ENCODE measurements at places on chromosomes 6 and 20. TPM values are rescaled to one million over a fixed set of nuclear protein-coding genes. Genes with fewer than 3 reads are reported as not detected.
A peak's percentile ranks its signal among the peaks of the same experiment; 100 is the strongest.

The NMBR gene
- total RNA-seq: not detected

GRCh38 chr6:26200918-26201721 lies 113.9 kb downstream of the HFE start:
- H3K4me3 ChIP-seq: no peak overlapping the region
- no peak for DNase-seq
- peaks cover 24% of the 10 kb centered on the region for H3K4me1 ChIP-seq
- H3K27ac ChIP-seq: no peak overlapping the region
- no peaks in the 10 kb centered on the region for H3K27me3 ChIP-seq

GRCh38 chr6:147212622-147213021 lies 8.4 kb downstream of the STXBP5 start:
- H3K4me1 ChIP-seq: no peaks in the 10 kb centered on the region
- H3K27me3 ChIP-seq: no peaks in the 10 kb centered on the region
- no peaks in the 10 kb centered on the region for H3K36me3 ChIP-seq
- no peak overlapping the region for H3K27ac ChIP-seq
- no peak for DNase-seq
- H3K4me3 ChIP-seq: no peak overlapping the region

- H3K36me3 ChIP-seq: no peaks in the 10 kb centered on the region
- no peak overlapping the region for H3K27ac ChIP-seq
- no peak overlapping the region for H3K4me3 ChIP-seq
- no peak for DNase-seq
- peaks cover 5% of the 10 kb centered on the region for H3K4me1 ChIP-seq
- H3K27me3 ChIP-seq: no peaks in the 10 kb centered on the region
Observed at GRCh38 chr6:119163006-119163405, 84.5 kb upstream of the FAM184A start.

GRCh38 chr6:138230221-138230620 lies 11.9 kb upstream of the PBOV1 start:
- no peak overlapping the region for H3K4me3 ChIP-seq
- no peaks in the 10 kb centered on the region for H3K27me3 ChIP-seq
- no peak for DNase-seq

- peak overlapping the region; percentile 82 for H3K27ac ChIP-seq
- no peak for DNase-seq
- no peaks in the 10 kb centered on the region for H3K27me3 ChIP-seq
- no peaks in the 10 kb centered on the region for H3K4me1 ChIP-seq
- H3K4me3 ChIP-seq: peak overlapping the region; percentile 14
- H3K36me3 ChIP-seq: no peaks in the 10 kb centered on the region
Observed at GRCh38 chr6:163941624-163941976, 527.1 kb downstream of the QKI start.

The TSPYL4 gene
- total RNA-seq: 26.3 TPM

DNA sequence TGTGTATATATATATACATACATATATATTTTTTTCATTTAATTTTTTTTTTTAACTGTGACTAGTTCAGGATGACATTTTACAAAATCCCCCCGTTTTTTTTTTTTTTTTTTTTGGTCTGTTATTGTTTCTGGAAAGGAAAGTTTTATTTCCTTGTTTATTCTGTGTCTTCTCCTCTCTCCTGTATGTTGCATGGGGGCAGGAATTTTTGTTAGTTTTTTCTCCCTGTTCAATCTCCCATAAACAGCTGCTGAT lies 32.4 kb upstream of the TXLNB start:
- peak overlapping the region; percentile 47 for H3K27ac ChIP-seq
- peaks cover 15% of the 10 kb centered on the region for H3K4me1 ChIP-seq
- H3K4me3 ChIP-seq: peak overlapping the region; percentile 33
- no peak for DNase-seq
- no peaks in the 10 kb centered on the region for H3K36me3 ChIP-seq

- peak overlapping the region; percentile 78 for H3K27ac ChIP-seq
- peaks cover 20% of the 10 kb centered on the region for H3K4me1 ChIP-seq
- DNase-seq: peak; percentile 79
- H3K36me3 ChIP-seq: no peaks in the 10 kb centered on the region
Observed at GRCh38 chr6:43972913-43973300, 154.3 kb downstream of the MRPL14 start.

DNA sequence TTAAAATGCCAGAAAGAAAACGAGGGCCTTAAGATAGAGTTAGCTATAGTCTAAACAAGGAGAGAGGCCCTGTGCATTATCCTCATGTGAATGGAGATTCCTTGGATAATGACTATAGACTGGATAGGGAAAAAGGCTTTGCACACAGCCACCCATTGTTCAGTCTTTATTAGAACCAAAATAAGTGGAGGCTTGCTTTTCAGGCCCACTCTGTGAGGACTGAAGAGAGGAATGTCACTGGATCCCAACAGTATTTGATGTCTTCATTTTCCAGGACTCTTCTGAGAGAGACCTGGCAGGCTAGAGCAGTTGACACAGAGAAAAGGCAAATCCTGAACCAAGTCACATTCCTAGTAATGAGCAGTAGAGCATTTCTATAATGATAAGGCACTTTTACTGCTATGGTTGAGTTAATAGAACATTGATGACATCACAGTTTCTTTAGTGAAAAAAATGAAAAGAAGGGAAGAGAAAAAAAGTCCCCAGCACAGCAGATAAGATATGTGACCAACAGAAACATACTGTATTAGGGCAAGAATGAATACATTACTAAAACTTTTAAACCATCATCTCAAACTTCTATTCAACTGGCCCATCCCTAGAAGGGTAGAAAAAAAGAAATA lies 315.1 kb downstream of the EPHA7 start:
- no peak overlapping the region for H3K27ac ChIP-seq
- H3K36me3 ChIP-seq: no peaks in the 10 kb centered on the region

DNA sequence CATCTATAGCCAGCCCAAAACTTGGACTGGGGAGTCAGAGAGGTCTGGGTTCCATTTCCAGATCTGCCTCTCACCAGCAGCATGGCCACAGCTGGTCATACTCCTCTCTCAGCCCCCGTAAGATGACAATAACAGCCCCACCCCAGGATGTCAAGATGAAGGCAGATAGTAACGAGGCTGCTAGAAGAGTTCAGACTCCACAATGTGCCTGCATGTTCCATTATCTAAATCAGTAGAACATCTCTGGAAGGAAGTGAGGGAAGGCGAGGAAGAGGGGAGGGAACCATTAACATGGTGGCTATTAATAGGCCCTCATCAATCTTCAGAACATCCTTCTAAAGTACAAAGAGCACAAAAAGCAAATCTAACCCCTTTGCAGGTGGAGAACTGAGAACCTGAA lies 98.0 kb upstream of the KCNG1 start:
- no peaks in the 10 kb centered on the region for H3K4me1 ChIP-seq
- no peaks in the 10 kb centered on the region for H3K36me3 ChIP-seq
- no peak overlapping the region for H3K4me3 ChIP-seq

GRCh38 chr6:160102956-160103824 lies 18.4 kb upstream of the SLC22A1 start:
- H3K4me3 ChIP-seq: no peak overlapping the region
- no peaks in the 10 kb centered on the region for H3K27me3 ChIP-seq
- no peak overlapping the region for H3K27ac ChIP-seq

- DNase-seq: no peak
- H3K27me3 ChIP-seq: peaks cover 12% of the 10 kb centered on the region
- no peak overlapping the region for H3K27ac ChIP-seq
- H3K4me3 ChIP-seq: no peak overlapping the region
- no peaks in the 10 kb centered on the region for H3K36me3 ChIP-seq
- H3K4me1 ChIP-seq: no peaks in the 10 kb centered on the region
Observed at GRCh38 chr20:48128436-48128835, 343.2 kb upstream of the SULF2 start.

DNA sequence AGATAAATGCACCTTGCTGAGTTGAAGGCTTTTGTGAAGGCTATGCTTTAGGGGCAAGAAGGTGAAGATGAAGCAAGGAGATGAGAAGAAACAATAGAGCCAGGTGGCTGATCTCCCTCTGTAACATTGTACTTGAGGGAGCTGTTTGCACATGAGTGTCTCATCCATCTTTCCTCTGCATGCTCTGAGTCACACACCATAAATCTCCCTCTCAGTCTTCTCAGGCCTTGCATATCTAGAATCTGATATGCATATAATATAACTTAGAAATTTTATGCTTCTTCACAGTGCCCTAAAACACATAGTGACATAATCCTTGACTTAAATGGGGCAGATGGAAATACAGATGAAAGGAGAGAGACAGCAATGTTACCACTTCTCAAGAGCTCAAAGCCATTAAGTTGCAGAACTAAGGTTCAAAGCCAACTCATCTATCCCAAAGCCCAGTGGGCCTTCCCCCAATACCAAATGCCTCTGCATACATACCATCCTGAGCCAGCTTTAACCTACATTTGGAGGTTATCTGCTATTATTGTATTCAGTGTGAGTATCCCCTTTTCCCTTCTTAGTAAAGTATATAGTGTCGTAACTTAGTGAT lies 62.4 kb upstream of the STXBP5 start:
- no peak overlapping the region for H3K27ac ChIP-seq
- no peaks in the 10 kb centered on the region for H3K36me3 ChIP-seq
- no peak overlapping the region for H3K4me3 ChIP-seq
- no peaks in the 10 kb centered on the region for H3K4me1 ChIP-seq
- DNase-seq: no peak

- H3K4me3 ChIP-seq: no peak overlapping the region
- DNase-seq: no peak
- peaks cover 11% of the 10 kb centered on the region for H3K27me3 ChIP-seq
- peaks cover 6% of the 10 kb centered on the region for H3K4me1 ChIP-seq
- H3K27ac ChIP-seq: no peak overlapping the region
Observed at GRCh38 chr20:58864346-58864745, 11.8 kb downstream of the GNAS start.

The FAM209B gene
- total RNA-seq: not detected

GRCh38 chr6:90247262-90247661 lies 49.4 kb downstream of the BACH2 start:
- H3K36me3 ChIP-seq: no peaks in the 10 kb centered on the region
- no peaks in the 10 kb centered on the region for H3K27me3 ChIP-seq
- H3K4me3 ChIP-seq: no peak overlapping the region
- H3K27ac ChIP-seq: no peak overlapping the region
- H3K4me1 ChIP-seq: no peaks in the 10 kb centered on the region
- DNase-seq: no peak

The CUTA gene
- 99.8 TPM for total RNA-seq

The ANGPT4 gene
- not detected for total RNA-seq

The ZNF451 gene
- total RNA-seq: 25.8 TPM

The AHCY gene
- total RNA-seq: 52.9 TPM

GRCh38 chr20:17298171-17298570 lies 71.3 kb downstream of the PCSK2 start:
- H3K36me3 ChIP-seq: no peaks in the 10 kb centered on the region
- no peak overlapping the region for H3K4me3 ChIP-seq
- H3K4me1 ChIP-seq: no peaks in the 10 kb centered on the region

The PHACTR3 gene
- total RNA-seq: 2.2 TPM

The POPDC3 gene
- total RNA-seq: 37.4 TPM

DNA sequence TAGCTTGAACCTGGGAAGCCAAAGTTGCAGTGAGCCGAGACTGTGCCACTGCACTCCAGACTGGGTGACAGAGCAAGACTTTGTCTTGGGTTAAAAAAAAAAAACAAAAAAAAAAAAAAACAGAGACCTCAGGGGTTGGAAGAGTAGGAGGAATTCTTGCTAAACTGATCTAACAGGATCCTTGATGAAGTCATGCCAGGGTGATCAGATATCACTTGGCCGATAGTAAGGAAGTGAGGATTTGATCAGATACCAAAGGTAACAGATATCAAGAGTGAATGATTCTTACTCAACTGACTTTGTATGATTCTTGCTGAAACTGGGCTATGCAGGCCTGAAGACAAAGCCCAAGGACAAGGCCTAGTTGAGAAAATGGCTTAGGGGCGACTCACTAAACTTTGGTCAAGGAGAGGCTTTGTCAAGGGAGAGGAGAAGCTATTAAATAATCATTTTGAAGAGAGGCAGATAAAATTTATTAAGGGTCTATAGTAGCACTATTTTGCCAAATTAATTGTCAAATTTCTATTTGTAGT lies 624.7 kb downstream of the UTRN start:
- no peaks in the 10 kb centered on the region for H3K27me3 ChIP-seq
- no peak for DNase-seq
- H3K4me1 ChIP-seq: no peaks in the 10 kb centered on the region
- H3K36me3 ChIP-seq: no peaks in the 10 kb centered on the region
- H3K27ac ChIP-seq: no peak overlapping the region

The SEL1L2 gene
- 0.69 TPM for total RNA-seq

- peaks cover 32% of the 10 kb centered on the region for H3K4me1 ChIP-seq
- DNase-seq: peak; percentile 14
- peak overlapping the region; percentile 91 for H3K27ac ChIP-seq
- H3K36me3 ChIP-seq: no peaks in the 10 kb centered on the region
- H3K4me3 ChIP-seq: peak overlapping the region; percentile 96
Observed at GRCh38 chr6:42745083-42745639, 742 bp downstream of the TBCC start.

GRCh38 chr20:24640686-24641085 lies 171.3 kb downstream of the SYNDIG1 start:
- no peak overlapping the region for H3K4me3 ChIP-seq
- DNase-seq: no peak
- no peaks in the 10 kb centered on the region for H3K36me3 ChIP-seq
- no peaks in the 10 kb centered on the region for H3K4me1 ChIP-seq

DNA sequence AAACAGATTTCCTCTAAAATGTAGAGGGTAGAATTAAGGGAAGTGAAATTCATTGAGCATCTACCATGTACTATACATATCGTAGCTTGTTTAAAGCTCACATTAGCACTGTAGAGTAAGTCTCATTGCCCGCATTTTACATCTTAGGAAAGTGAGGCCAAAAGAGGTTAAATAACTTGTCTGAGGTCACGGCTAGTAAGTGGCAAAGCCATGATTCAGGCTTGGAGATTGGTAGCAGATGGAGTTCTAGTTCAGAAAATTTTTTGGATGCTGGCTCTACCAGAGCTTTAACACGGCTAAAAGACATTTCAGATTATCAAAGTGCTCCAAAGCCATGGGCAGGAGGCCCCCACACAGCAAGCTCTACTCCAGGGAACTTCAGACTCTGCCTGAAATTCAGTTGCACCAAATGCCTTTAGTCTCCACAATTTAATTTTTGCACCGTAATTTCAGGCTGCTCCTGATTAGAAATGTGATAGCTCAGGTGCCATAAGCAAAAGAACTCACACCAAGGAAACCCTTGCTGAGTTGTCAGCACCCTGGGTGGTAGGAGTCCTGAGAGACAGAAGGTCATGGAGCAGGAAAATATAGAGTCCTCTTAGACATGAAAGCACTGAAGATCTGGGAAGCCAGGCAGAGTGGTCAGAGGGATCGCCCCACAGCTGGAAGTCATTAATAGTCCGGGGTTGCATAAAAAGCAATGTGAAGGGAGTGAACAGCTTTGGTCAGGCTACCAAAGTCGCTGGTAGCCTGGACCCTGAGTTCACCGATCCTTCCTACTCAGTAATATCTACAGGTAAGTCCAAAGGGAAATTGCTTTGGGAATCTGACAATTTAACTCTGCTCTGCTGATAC lies 55.2 kb upstream of the ASIP start:
- H3K4me3 ChIP-seq: no peak overlapping the region
- no peaks in the 10 kb centered on the region for H3K27me3 ChIP-seq
- no peak for DNase-seq
- no peaks in the 10 kb centered on the region for H3K36me3 ChIP-seq

The ATAT1 gene
- 2.5 TPM for total RNA-seq

All from heart right ventricle (tissue), 16 donors.